Kidney glomerular epithelial cell (primary cell): ENCODE measurements at places on chromosomes 13 and 19.

DNA sequence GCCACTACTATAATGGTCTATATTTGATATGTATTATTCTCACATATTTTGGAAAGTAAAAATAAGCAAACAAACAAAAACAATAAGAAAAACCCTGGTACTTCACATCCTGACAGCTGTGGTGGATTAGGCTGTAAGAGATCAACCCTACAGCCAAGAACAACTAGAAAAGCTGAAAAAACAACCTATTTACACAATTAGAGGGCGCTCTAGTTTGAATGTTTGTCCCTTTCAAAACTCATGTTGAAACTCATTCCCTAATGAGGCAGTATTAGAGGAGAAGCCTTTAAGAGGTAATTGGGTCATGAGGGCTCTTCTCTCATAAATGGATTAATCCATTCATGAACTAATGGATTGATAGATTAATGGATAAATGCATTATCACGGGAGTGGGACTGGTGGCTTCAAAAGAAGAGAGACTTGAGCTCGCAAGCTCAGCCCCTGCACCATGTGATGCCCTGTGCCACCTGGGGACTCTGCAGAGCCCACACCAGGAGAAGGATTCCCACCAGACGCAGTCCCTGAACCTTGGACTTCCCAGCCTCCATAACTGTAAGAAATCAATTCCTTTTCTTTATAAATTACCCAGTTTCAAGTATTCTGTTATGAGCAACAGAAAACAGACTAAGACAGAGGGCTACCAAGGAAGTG, 733.9 kb upstream of the ARGLU1 start:
- no peak for DNase-seq

GRCh38 chr19:55585658-55586339, 5.2 kb upstream of the ZNF579 start:
- DNase-seq, result peak; percentile 67

GRCh38 chr13:70668293-70668692, 560.0 kb upstream of the KLHL1 start:
- DNase-seq, result no peak

DNA sequence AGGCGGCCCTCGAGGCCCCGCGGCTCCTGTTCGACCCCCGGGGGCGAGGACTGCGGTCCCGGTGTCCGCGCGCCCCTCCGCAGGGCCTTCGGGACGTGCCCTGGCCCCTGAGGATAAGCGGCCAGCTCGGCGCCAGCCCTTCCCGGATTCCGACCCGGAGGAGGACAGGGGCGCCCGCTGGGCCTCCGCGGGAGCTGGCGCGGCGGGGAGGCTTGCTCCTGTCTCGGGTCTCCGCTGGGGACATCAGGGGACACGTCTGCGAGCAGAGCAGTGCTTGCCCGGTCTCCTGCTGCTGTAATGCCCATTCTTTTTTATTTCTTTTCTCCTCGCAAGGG, 829 bp downstream of the B3GLCT start:
- no peak for DNase-seq

GRCh38 chr19:6802336-6803035, 30.0 kb downstream of the VAV1 start:
- DNase-seq, result no peak
